ENCODE measurements at places on chromosomes 16 and 17.

DNA sequence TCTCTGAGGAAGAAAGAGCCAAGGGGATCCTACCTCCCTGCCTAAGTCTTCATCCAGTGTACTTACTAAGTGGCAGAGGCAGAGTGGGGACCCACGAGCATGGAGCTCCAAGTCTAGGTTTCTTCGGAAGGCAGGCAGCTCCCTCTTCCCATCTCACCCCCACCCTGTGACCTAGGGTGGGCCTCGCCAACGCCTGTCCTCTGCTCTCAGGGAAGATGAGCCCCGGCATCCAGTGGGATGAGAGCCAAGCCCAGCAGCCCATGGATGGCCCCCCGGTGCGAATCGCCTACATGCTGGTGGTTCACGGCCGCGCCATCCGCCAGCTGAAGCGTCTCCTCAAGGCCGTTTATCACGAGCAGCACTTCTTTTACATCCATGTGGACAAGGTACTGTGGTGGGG, 8.3 kb downstream of the XYLT2 start:
- DNase-seq = no peak

DNA sequence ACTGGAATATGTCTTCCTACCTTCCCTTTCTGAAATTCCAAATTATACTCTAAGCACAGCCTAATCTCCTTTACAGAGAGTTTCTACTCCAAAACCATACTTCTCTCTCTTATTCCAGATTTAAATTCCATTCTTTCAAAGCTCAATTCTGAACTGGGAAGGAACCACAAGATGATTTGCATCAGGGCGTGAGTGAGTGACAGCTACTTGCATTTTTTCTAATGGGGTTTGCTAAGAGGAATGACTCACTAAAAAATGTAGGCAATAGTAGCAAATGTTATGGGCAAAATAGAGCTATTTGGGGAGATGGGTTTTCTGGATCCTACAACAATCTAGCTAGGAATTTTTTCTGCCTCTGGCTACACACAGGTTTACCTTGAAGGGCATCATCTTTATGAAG, 244.6 kb upstream of the PSMD7 start:
- DNase-seq = no peak

DNA sequence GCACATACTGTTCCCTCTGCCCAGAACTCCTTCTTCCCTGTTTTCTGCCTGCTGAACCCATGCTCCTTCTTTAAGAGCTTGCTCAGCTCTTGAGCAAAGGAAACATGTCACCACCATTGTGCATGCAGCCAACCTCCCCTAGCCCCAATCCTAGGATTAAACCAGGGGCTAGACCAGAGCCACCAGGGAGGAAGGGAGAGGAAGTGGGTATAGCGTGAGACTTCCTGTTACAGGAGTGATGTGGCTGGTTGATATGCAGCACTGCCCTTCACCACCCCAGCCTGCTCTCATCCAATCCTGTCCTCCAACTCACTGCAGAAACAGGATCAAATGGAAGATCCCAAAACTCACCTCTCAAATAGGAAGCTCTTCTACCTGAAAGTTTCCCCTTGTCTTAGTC, 67.1 kb upstream of the CDH5 start:
- no peak for DNase-seq

GRCh38 chr16:57993438-57993837, 7.0 kb downstream of the ZNF319 start:
- no peak for DNase-seq

GRCh38 chr16:12837291-12837690, 33.6 kb upstream of the CPPED1 start:
- no peak for DNase-seq

DNA sequence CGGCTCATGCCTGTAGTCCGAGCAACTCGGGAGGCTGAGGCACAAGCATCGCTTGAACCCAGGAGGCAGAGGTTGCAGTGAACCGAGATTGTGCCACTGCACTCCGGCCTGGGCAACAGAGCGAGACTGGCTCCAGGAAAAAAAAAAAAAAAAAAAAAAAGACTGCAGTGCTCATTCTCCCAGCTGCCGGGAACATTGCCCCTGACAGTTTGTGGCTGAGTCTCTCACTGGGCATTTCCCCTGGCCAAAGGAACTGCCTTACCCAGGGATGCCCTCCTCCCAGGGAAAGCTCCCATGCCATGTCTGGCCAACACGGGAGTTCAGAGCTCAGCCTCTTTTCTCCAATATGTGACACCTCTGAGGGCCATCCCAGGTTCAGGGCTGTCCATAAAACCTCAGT, 21.3 kb upstream of the USP10 start:
- no peak for DNase-seq

GRCh38 chr16:6517020-6517720, 815.5 kb upstream of the RBFOX1 start:
- DNase-seq = no peak

- DNase-seq = no peak
Measured at GRCh38 chr17:17856386-17856785, 19.6 kb upstream of the SREBF1 start.

GRCh38 chr16:89720813-89721545, at the start of the genes VPS9D1 and ZNF276:
Gene VPS9D1 (minus strand): TSS chr16:89720898. CDS start chr16:89720861, 37 bp downstream.
Gene ZNF276 (plus strand): TSS chr16:89721537. CDS start chr16:89721641, 104 bp downstream.
- peak; percentile 74 for DNase-seq

DNA sequence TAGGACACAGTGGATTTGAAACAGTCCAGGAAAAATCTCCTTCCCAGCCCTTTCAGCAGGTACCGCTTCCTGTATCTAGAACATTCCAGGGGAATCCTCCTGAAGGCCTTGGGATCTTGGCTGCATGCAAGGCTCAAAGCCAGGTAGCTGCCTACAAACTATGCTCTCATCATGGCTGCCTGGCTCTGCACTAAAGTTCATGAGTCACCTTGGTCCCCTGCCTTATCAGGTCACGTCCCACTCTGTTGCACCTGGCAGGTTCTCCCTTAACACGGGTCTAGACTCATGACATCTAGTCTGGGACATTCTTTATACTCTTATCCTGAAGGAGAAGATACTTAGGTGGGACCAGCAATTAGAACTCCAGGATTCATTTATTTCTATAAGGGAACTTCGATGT, 15.8 kb downstream of the FA2H start:
- no peak for DNase-seq

DNA sequence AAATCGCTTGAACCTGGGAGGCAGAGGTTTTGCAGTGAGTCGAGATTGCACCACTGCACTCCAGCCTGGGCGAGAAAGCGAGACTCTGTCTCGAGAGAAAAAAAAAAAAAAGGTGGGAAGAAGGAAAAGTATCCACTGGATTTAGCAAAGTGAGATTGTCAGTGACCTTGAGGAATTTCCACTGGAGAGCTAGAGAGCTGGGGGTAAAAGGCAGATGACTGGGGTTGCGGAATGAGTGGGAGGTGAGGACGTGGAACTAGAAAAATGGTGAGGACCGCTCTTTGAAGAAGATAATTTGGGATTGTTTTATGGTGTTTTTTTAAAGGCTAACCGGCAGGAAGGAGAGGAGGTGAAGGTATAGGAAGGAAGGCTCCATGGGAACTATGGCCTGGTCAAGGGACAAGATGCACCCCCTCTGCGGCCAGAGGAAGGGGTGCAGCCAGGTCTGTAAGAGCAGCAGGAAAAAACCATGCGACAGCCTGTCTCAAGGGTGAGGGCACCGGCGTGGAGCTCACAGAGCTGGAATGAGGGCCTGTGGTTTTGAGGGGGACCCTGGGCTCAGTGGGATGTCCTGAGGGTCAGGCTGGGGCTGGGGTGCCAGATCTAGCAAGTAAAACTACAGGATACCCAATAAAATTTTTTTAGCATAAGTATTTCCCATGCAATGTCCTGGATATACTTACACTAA, 694 bp upstream of the MLST8 start:
- no peak for DNase-seq

GRCh38 chr17:78408476-78409050, 30.1 kb downstream of the PGS1 start:
- DNase-seq = no peak

DNA sequence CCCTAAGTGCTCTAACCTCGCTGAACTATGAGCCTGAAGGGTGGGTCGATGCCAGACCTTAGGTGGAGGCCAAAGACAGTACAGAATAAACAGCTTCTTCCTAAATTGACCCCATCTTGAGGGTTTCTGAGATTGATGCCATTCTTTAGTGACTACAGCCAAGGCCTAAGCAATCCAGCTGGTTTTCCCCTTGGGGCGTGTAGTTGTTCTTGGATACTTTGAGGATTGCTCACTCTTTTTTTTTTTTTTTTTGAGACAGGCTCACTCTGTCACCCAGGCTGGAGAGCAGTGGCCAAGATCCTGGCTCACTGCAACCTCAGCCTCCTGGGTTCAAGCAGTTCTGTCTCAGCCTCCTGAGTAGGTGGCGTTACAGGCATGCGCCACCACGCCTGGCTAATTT, 2.0 kb downstream of the OVCA2 start:
- peak; percentile 82 for DNase-seq

DNA sequence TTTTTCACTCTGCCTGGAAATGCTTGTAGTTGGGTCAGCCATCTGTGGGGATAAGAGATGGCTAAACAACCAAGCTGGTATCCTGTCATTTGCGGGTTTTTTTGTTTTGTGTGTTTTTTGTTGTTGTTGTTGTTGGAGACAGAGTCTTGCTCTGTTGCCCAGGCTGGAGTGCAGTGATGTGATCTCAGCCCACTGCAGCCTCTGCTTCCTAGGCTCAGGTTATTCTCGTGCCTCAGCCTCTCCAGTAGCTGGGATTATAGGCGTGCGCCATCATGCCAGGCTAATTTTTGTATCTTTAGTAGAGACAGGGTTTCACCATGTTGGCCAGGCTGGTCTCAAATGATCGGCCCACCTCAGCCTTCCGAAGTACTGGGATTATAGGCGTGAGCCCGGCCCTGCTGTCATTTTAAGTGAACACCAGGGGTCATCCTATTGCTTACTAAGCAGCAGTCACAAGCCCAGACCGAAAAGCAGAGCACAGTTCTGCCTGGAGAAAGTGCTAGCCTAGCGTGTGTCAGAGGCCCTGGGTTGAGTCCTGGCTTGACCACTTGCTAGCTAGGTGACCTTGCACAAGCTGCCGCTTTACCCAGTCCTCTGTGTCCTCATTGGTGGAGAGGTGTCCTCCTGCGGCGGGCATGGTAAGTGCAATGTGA, 4.6 kb downstream of the SMCR8 start:
- DNase-seq = peak; percentile 49

DNA sequence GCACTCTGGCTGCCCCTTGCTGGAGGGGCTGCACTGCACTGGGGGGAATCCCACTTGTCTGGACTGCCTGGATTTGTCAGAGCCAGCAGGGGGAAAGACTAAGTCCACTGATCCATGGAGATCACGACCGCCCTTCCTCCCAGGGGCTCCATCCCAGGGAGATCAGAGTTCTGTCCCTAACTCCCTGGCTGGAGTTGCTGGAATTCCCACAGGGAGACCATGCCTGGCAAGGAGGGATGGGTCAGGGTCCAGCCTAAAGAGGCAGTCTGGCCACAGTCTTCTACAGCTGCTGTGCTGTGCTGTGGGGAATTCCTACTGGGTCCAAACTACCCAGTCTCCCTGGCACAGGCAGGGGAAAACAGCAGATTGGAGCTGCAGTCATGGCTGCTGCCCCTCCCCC, 311.9 kb downstream of the ZFHX3 start:
- DNase-seq = no peak

GRCh38 chr17:70771804-70772386, 602.6 kb downstream of the KCNJ2 start:
- no peak for DNase-seq

GRCh38 chr17:44024853-44025252, 10.1 kb upstream of the TMEM101 start:
- DNase-seq = no peak

- DNase-seq = peak; percentile 54
Measured at GRCh38 chr16:75380870-75381269, 52.4 kb downstream of the CFDP1 start.

DNA sequence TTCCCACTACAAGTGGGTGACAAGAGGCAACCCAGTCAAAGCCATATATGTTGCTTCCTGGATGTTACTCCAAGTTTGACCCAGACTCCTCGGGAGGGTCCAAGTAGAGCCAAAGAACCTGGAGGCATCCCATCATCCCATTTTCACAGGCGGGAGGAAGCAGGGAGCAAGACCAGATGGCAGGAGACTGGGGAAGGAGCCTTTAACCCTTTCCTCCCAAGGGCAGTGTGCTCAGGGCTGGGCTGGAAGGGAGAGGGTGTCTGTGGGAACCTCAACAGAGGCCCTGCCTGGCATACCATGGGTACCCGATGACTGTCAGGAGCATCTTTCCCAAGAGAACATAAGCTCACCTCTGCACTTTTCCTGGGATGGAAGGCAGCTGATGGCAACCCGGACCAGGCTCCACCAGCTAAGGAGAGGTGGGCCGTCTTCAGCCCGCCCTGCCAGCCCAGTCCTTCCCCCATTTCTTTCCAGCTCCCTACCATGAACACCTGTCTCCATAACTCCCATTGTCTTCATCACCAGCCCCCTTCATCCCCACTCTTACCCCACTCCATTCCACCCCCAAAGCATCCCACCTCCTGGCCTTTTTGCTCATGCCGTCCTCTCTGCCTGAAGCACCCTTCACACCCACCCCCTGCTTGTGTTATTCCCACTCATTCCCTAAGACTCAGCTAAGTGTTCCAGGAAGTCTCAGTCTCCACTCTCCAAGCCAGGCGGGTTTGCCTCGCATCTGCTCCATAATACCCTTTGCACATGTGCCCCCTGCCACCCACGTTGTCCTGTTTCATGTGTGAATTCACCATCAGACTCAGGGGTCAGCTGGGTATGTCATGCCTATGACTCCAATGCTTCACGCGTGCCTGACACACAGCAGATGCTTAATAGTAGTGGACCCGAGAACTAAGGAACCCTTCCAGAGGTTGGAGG, 5.9 kb upstream of the SLC16A5 start:
- no peak for DNase-seq

DNA sequence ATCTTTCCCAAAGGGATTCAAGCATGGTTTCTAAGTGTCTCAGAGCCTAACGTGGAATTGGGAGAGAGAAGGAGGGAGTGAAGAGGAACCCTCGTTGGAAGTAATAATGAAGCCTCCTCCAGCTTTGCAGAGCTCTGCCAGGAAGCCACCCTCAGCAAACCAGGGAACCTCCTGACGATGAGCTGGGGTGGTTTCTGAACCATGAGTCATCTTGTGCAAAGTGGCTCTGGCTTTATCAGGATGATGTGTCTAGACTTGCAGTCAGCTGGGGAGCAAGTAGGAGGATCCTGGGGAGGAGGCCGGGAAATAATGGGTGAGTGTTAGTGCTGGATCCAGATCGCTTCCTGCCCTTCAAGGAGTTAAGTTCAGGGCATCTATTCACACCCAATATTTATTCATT, 191.7 kb upstream of the RBFOX1 start:
- no peak for DNase-seq

GRCh38 chr17:67649891-67650290, 67.8 kb upstream of the NOL11 start:
- DNase-seq = no peak

GRCh38 chr16:51167170-51167895, 16.3 kb upstream of the SALL1 start:
- DNase-seq = no peak

DNA sequence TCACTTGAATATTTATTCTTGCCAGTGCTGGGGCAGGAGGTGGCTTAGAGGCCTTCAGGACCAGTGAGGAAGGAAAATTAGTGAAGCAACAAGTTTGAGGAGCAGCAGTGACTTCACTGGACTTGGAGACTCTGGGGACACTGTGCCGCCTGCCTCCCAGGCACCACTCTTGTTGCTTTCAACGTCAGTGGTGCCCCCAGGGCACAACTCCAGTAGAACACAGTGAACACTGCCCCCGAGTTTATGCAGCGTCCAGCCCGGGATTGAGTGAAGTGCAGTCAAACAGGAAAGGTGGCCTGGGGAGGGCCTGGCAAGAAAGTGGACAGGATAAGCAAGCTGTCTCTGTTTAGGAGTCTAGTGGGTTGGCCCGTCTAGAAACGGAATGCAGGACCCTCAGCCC, 24.4 kb upstream of the NAT9 start:
- no peak for DNase-seq

GRCh38 chr17:77577491-77577890, 381.0 kb upstream of the TNRC6C start:
- DNase-seq = no peak

GRCh38 chr16:7458144-7458543, 125.5 kb downstream of the RBFOX1 start:
- no peak for DNase-seq
